Thyroid gland (tissue), 4 donors: ENCODE measurements at places on chromosomes 11 and 22. TPM values are rescaled to one million over a fixed set of nuclear protein-coding genes. Genes with fewer than 3 reads are reported as not detected.
A peak's percentile ranks its signal among the peaks of the same experiment; 100 is the strongest.

Gene USP2
- total RNA-seq: 4.8 TPM

- H3K27ac ChIP-seq: peak overlapping the region; percentile 85
- H3K36me3 ChIP-seq: no peaks in the 10 kb centered on the region
- H3K27me3 ChIP-seq: no peaks in the 10 kb centered on the region
- peak; percentile 31 for DNase-seq
- H3K4me3 ChIP-seq: no peak overlapping the region
- H3K4me1 ChIP-seq: peaks cover 46% of the 10 kb centered on the region
Measured at GRCh38 chr11:2777871-2778629, 78.3 kb upstream of the KCNQ1OT1 start.

GRCh38 chr11:103946793-103947545 is 89.5 kb upstream of the DDI1 start:
- H3K4me1 ChIP-seq: no peaks in the 10 kb centered on the region
- no peak for DNase-seq
- no peaks in the 10 kb centered on the region for H3K36me3 ChIP-seq
- H3K27ac ChIP-seq: no peak overlapping the region

DNA sequence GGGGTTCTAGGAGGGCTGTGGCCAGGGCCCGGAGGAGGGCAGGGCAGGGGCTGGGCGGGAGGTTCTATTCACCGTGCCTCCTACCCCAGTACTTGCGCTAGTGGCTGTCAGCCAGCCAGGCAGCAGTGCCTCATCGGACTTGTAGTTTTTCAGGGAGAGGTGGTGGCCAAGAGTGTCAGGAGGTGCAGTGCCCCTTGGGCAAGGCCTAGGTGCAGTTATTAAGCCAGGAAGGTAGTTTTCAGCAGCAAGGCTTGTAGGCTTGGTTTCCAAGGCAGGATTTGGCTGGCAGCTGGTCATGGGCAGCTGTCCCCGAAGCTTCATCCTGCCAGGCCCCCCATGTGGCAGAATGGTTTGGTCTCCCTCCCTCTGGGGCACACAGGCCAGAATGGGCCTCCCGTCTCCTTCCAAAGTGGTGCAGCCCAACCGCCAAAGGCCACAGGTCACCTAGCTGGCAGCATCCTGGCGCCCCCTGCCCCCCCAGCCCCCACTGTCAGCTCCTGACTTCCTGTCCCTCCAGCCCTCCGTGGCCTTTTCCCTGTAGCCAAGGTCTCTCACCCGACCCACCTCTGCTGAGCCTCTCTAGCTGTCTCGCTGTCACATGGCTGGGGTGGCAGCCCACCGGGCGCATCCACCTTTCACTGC is 8.5 kb downstream of the CCDC88B start:
- no peaks in the 10 kb centered on the region for H3K4me1 ChIP-seq
- H3K27me3 ChIP-seq: no peaks in the 10 kb centered on the region
- H3K36me3 ChIP-seq: no peaks in the 10 kb centered on the region
- no peak for DNase-seq
- H3K27ac ChIP-seq: no peak overlapping the region
- H3K4me3 ChIP-seq: no peak overlapping the region

Gene FAM227A
- total RNA-seq: 8.4 TPM

DNA sequence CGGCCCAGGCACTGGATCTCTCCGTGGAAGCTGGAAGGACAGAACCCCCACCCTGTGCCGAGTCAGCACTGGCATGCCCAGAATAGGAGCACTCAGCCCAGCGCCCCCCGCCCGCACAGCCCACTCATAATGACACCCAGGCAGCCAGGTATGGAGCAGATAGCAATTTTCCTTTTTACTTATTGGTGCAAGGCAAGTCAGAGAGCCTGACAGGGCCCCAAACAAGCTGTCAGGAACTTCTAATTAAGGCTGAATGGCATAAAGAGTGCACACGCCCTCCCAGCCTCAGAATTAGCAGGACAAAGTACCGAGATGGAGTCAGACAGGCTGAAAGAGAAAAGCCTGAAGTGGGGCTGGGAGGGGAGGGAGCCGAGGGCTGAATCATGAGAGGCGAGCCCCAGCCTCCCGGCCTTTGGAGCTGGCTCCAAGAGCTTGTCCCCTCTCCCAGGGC is 76.9 kb downstream of the DSCAML1 start:
- DNase-seq: peak; percentile 29
- H3K27me3 ChIP-seq: no peaks in the 10 kb centered on the region
- no peak overlapping the region for H3K27ac ChIP-seq
- H3K36me3 ChIP-seq: no peaks in the 10 kb centered on the region

Gene CCDC81
- total RNA-seq: 0.34 TPM

Gene PRDM11
- 24.8 TPM for total RNA-seq

DNA sequence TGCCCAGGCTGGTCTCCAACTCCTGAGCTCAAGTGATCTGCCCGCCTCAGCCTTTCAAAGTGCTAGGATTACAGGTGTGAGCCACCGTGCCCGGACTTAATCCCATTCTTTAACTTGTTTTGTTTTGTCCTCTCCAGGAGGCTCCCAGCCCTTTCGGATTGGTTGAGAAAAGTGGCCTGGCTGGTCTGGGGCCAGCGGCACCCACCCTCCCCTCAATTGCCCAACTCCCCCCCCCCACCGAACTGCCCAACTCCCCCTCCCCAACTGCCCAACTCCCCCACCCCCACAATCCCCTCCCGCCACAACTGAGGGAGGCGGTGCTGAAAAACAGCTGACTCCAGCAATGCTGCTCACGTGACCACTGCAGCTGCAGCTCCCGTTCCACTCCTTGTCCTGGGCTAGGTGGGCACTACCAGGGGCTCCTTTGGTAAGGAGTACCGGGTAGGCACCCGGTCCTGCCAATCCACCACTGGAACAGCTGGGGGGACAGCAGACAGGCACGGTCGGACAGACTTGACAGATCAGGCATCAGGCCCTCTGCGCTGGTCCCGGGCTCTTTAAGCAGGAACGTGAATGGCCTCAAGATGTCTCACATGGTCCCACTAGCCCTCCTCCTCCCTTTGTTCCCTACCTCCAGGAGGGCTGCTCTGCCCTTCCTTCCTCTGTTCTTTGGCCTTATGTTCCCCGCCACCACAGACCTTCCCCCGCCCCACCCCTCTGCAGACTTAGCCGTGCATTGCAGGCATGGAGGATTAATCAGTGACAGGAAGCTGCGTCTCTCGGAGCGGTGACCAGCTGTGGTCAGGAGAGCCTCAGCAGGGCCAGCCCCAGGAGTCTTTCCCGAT is at the start of gene TCN2:
TCN2 (plus strand) TSS at position 720 of the 845 bp plus-strand sequence. CDS start 158 bp downstream, outside the sequence.
- peak within 1 kb of the TSS; percentile 58 for H3K27ac ChIP-seq
- peaks cover 19% of the 10 kb centered on the region for H3K4me1 ChIP-seq
- DNase-seq: peak; percentile 81

DNA sequence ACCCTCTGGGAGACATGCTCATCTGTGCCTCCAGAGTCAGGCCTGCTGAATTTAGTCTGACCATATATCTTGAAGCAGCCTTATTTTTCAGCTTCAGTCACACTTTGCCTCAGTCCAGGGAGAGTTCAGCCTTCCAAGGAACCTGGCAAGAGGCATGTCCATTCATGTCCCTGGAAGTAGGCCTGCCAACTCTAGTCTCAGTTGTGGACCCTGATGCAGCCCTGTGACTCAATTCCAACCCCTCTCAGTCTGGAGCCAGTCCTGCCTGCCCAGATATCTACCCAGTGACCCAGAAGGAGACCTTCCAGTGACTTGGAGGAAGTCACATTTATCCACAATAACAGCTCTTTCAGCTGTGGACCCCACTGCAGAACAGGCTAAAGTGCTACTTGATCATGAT is 566.6 kb downstream of the TMEM135 start:
- H3K27me3 ChIP-seq: no peaks in the 10 kb centered on the region
- H3K4me1 ChIP-seq: no peaks in the 10 kb centered on the region
- H3K27ac ChIP-seq: no peak overlapping the region
- DNase-seq: no peak
- H3K36me3 ChIP-seq: no peaks in the 10 kb centered on the region

DNA sequence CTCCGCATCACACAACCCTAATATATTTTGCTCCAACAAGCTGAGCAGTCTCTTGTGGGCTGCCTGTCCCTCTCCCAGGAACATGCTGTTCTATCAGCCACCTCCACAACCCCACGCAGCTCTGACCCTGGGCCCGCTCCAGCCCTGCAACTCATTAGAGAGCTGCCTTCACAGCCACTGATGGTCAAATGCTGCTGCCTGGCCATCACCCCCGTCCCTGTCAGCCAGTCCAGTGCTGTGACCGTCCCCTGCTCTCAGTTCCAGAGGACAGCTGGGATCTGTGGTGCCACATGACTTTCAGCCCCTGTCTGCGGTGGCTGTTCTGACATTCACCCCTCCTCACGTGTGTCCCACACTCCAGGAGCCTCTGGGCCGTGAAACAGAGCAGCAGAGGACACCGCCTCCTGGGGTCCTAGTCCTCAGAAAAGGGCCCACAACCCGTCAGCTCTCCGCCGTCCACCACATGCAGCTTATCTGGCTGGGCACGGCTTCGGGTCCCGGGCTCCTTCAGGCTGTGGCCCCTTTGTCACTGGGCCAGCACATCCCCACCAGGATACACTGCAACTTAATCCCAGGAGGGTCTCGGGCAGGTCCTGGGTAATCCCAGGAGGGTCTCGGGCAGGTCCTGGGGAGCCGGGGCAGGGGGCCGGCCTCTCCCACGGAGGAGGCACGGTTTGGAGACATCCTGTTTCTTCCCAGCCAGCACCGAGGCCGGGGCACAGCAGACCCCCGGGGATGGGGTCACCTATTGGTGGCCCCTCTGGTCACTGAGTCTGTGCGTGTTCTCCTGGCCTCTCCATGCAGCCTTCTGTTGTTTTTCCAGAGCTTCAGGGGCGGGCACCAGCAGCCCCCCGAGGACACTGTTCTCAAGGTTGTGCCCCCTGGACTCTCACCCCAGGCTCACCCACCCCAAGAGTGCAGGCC is 15.1 kb downstream of the CRELD2 start:
- H3K27ac ChIP-seq: peak overlapping the region; percentile 96
- H3K4me3 ChIP-seq: no peak overlapping the region
- no peaks in the 10 kb centered on the region for H3K27me3 ChIP-seq

GRCh38 chr11:36394056-36394455 is 98.0 kb downstream of the PRR5L start:
- H3K36me3 ChIP-seq: no peaks in the 10 kb centered on the region
- H3K4me3 ChIP-seq: no peak overlapping the region
- peaks cover under 1% of the 10 kb centered on the region for H3K4me1 ChIP-seq
- H3K27ac ChIP-seq: no peak overlapping the region
- H3K27me3 ChIP-seq: no peaks in the 10 kb centered on the region

Gene PLA2G3
- total RNA-seq: not detected

- peaks cover 9% of the 10 kb centered on the region for H3K4me1 ChIP-seq
- H3K27ac ChIP-seq: no peak overlapping the region
- H3K36me3 ChIP-seq: no peaks in the 10 kb centered on the region
- H3K27me3 ChIP-seq: no peaks in the 10 kb centered on the region
Measured at GRCh38 chr11:2440646-2441045, 3.7 kb downstream of the TRPM5 start.

DNA sequence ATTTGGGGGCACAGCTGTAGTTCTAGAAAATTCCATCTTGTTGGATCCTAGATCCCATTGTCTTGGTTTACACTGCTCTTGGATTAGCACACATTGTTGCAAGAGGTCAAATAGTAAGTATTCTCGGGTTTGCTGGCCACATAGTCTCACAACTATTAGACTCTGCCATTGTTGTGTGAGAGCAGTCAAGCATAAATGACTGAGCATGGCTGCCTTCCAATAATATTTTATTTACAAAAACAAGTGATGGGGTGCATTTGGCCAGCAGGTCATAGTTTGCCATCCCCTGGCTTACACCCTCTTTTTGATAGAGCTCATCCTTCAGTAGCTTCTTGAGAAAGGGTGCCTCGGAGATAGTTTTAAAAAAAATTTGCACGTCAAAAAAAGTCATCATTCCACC is 77.9 kb upstream of the ALX4 start:
- no peak overlapping the region for H3K4me3 ChIP-seq
- DNase-seq: no peak
- no peaks in the 10 kb centered on the region for H3K27me3 ChIP-seq
- no peak overlapping the region for H3K27ac ChIP-seq
- peaks cover 8% of the 10 kb centered on the region for H3K4me1 ChIP-seq
